ENCODE measurements at places on chromosomes 5 and 9.
A peak's percentile ranks its signal among the peaks of the same experiment; 100 is the strongest.

- no peak for DNase-seq
Measured at GRCh38 chr5:141714542-141715310, 32.7 kb upstream of the ARAP3 start.

GRCh38 chr5:124156415-124156996, 589.9 kb downstream of the ZNF608 start:
- no peak for DNase-seq

GRCh38 chr5:81172710-81173109, 60.4 kb upstream of the CKMT2 start:
- no peak for DNase-seq

GRCh38 chr9:135326141-135326540, 153.4 kb upstream of the PPP1R26 start:
- no peak for DNase-seq

GRCh38 chr5:13572163-13572562, 372.3 kb downstream of the DNAH5 start:
- no peak for DNase-seq

- DNase-seq: no peak
Measured at GRCh38 chr9:91276513-91276912, 85.2 kb downstream of the AUH start.

GRCh38 chr9:13705373-13705772, 425.9 kb upstream of the MPDZ start:
- no peak for DNase-seq

DNA sequence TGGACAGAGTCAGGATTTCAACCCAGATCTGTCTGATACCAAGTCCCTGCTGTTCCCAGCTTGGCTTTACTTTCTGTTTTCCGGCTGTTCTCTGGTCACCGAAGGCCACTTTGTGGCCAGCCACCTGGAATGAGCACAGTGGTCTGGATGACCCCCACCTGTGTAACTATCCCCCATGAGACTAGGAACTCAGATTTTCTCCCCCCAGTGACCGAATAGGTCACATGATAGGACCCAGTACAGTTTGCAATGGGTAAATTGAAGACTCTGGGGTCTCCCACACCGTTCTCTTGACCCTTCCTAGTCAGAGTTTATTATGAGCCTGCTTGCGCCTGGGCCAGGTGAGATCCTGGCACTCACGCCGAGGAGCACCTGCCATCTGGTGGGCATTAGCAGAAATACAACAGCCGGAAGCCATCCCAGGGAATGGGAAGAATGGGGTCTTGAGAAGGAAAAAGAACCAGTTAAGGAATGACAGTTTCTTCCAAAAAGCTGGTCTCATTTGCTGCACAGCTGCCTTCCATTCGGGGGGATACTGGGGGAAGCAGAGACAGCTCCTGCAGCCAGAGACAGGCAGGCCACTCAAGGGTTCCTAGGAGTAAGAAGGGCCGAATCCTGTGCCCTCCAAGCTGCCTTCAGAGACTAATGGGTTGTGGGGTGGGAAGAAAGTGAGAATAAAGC, 7.1 kb downstream of the PHYHD1 start:
- DNase-seq: peak; percentile 56

- no peak for DNase-seq
Measured at GRCh38 chr9:20382460-20383071, 239.7 kb downstream of the MLLT3 start.

DNA sequence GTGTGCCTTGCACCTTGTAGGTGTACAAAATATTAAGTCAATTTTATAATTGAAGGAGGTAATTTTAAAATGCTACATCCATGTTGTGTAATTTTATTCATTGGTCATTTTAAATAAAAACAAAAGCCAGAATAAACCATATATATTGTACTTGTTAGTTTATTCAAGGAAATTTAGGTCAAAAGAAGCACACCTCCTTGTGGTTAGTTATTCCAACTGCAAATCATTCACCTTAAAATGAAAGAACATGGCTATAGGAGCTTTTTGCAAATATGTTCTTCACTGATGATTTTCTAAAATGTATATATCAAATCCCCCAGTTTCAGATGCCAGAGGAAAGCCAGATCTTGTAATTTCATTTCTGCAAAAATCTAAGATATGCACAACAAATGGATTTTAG, 5.4 kb upstream of the MOCS2 start:
- DNase-seq: no peak

- DNase-seq: no peak
Measured at GRCh38 chr9:33172256-33173238, 5.4 kb upstream of the B4GALT1 start.

DNA sequence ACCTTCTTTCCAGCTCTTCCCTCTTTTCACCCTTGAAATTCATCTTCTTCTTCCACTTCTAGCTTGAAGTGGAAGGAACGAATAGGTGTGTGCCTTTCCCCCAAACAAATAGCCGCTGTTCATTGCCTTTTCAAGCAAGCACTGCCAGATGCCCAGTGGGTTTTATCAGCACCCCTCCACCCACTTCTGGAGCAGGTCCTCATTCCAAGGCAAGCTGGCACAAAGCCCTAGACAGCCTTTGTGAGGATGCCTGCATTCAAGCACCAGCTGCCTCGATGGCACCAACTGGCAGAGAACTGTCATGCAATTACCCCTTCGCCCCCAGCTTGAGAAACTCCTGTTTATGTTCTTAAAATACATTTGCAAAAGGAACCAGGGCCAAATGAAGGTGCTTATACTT, 36.5 kb downstream of the SERINC5 start:
- no peak for DNase-seq

DNA sequence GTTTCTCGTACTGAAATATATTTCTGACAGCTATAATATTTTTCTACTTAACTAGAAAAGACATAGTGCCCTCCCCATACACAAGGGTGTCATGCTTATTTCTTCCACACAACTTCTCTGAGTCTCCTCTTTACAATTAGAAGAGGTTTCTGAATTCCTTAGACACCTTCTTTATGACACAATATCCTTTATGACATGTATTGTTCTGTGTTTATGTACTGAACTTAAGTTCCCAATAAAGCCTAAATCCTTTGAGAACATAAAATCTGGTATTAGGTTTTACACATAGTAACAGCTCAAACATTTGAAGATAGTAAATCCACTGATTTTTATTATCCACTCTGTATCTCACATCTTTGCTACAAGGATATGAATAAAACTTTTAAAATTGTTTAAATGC, 32.5 kb downstream of the GRAMD2B start:
- no peak for DNase-seq

DNA sequence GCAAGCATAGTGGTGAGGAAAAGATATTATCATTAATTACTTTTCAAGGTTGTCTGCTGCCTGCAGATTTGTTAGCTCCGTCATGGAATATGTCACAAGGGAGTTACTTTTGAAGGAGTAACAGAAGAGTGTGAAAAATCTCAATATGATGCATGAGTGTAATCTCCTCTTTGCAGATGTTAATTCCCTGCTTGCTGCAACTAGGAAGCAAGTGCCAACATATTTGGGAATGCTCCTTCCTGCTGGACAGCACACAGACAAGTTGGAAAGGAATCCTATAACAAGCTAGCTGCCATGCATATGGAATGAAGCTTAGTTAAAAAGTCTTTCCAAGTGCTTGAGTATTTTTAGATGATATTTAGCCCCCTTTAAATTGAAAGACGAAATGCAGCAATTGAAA, 2023.6 kb upstream of the CDH6 start:
- DNase-seq: no peak

DNA sequence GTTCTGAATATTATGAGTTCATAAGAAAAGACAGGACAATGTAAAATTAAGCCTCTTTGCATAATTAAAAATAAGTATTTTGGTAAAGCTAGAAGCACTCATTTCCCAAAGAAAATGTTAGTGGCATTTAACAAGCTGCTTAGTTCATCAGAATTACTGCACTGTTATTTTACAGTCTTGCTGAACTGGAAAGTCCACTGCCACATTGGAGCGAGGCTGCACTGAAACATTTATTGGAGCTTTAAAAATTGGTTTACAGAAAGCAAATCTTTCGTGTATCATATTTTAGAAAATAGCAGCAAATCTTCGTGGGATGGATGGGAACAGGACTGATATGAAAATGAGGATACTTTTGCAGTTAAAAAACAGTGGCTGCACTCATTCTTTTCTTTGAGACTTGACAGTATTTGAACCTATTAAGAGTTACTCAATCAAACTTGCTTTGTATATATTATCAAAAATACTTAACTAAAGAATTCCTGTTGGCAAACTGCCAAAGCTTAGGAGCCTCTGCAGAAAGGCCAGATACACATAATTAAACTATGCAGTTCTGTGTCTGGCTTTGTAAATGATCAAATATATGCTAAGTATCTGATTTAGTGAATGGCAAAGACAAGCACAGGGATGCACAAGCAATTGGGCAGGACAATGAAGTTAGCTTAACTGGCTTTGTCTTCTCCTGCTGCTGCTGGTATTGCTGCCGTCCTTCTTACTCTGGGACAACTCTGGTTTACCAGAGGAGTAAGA, 16.5 kb upstream of the FBXL7 start:
- DNase-seq: no peak

GRCh38 chr9:130561056-130561455, 18.3 kb upstream of the FUBP3 start:
- DNase-seq: no peak

GRCh38 chr5:146894753-146895521, 16.4 kb upstream of the PPP2R2B start:
- no peak for DNase-seq

GRCh38 chr5:64144425-64145215, 21.0 kb upstream of the RNF180 start:
- DNase-seq: no peak

- DNase-seq: no peak
Measured at GRCh38 chr5:82792096-82792495, 285.1 kb downstream of the TMEM167A start.

GRCh38 chr9:100228352-100228869, 124.3 kb downstream of the TEX10 start:
- no peak for DNase-seq

DNA sequence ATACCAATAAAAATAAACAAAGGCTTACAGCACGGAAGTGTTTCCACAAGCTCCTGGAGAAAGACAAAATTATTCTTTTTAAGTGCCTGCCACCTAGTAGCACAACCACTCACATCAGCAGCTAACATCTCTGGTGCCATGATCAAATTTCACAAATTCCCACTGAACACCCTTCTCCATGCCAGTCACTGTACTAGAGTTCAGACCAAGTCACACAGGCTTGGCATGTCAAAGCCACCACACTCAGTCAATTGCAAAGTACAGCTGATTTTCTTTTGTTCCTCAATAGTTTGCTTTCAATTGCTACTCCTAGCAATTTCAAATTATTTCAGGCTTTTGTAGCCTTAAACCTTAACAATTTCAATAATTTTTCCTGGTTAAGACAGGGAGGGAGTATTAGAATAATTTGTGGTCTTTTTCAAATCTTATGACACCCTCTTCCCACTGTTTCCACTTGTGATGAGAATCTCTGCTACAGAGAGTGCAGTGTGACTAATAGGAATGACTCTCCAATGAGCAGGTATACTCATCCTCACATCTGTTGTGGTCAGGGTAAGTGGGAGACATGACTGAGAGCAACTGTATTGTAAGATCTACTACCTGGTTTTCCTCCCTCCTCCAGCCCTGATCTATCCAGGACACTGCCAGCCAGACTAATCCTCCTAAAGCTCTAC, 46.2 kb downstream of the RNF145 start:
- DNase-seq: no peak

DNA sequence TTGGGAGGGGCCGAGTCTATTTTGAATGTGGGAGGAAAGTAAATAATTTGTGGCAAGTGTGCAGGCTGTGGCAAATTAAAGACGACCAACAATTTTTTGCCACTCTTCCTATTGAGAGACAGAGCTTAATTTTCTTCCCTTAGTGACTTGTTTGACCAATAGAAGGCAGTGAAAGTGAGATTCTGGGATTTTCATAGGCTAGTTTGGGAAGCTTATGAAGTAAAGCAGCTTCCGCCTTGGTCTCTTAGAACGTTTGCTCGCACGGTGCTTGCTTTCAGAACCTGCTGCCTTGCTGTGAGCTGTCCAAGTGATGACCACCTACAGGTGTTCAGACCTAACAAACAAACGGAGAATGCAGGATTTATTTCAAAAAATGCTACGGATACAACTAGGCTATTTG, 6.7 kb upstream of the OR1N2 start:
- DNase-seq: no peak

DNA sequence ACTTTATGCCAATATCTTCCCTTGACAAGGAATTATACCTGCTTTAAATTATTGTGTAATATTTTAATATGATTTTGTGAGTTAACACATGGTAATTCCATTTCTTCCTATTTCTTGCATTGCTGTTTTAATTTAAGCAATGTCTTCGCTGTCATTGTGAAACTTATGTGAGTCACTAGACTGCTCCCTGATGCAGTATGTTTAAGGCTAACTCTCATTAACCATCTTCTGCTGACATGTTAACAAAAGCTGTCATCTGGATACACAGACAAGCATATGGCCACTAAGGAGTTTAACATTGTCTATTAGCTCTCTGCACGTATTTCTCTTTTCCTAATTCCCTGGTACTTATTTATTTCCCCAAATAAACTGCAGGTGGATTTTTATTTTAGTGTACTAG, 980.8 kb upstream of the CTNND2 start:
- no peak for DNase-seq

DNA sequence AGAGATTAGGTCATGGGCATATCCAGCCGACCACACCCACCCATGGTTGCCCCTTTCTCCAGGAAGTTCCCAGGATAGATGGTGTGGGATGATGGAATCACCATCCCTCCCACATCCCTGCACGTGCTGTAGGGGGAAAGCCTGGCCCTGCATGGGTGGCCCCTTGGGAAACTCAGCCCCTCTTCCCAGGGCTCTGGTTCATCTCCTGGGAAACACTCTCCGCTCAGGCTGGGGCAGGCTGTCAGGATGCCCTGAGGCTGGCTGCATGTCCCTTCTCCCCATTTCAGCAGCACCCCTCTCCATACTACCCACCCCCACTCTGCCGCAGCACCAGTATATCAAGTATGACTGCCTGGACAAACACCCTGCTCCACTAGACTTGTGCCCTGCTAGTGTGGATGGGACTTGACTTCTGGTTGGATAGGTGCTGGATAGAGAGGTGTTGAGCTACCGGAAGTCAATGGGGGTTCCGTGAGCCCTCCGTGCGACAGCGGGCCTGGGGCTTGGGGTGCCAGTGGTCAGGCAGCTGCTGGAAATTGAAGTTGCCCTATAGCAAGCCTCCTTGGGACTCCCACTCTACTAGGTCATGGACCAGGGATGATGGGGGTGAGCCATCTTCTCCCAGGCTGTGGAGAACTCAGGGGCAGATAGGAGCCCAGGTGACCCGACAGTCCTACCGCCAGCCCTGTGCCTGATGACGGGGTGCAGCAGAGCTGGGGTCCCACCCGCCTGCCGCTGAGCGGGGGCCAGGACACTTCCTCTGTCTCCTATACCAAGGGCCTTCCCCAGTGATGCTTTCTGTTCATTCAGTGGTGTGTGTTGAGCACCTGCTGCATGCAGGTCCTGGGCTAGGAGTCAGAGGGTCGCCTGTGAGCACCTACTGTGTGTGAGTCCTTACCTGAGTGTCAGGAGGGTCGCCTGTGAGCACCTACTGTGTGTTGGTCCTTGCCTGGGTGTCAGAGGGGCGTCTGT, 69.4 kb upstream of the COL5A1 start:
- DNase-seq: no peak

GRCh38 chr5:10243660-10244240, 5.9 kb downstream of the ATPSCKMT start:
- no peak for DNase-seq
